ENCODE measurements at places on chromosomes 3 and 15. TPM values are rescaled to one million over a fixed set of nuclear protein-coding genes. Genes with fewer than 3 reads are reported as not detected.

DNA sequence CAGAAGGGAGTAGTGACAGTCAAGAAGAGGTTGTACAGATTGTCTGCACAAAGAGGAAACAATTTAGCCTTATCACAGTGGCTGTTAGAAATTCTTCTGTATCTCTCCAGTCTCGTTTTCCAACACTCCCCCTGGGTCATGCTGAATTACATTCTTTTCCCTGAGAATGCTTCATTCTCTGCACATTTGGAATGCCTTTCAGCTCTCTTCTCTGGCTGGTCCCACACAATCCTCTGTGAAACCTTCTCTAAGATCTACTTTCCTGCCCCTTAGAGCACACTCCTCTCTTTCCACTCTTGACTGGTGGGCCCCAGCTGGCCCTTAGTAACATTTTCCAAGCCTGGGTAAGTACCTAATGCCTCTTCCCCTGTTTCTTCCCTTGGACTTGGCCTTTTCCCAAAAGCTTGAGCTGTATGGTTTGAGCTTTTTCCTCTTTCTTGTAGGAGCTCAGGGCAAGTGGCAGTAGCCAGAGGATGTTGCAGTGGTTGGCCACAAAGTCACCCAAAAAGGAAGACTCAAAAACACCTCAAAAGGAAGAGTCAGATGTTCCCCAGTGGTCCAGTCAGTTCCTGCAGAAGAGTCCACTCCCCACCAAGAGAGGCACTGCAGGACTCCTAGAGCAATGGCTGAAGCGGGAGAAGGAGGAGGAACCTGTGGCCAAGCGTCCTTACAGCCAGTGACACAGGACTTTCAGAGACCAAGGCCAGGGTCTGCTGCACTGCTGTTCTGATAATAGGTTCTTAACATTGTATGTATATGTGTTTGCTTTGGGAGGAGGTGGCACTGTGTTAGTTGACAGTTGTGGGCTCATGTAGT, 25.7 kb downstream of the HMCES start:
- peaks cover 57% of the 10 kb centered on the region for H3K36me3 ChIP-seq
- no peak for DNase-seq
- no peaks in the 10 kb centered on the region for H3K27me3 ChIP-seq
- H3K27ac ChIP-seq, result peak overlapping the region; percentile 68

GRCh38 chr3:43388915-43389314, 102.6 kb downstream of the SNRK start:
- no peak for DNase-seq
- no peak overlapping the region for H3K4me3 ChIP-seq
- H3K27ac ChIP-seq, result no peak overlapping the region
- no peaks in the 10 kb centered on the region for H3K36me3 ChIP-seq
- no peaks in the 10 kb centered on the region for H3K27me3 ChIP-seq

- no peak overlapping the region for H3K4me3 ChIP-seq
- DNase-seq, result no peak
- H3K27ac ChIP-seq, result no peak overlapping the region
- no peaks in the 10 kb centered on the region for H3K4me1 ChIP-seq
Observed at GRCh38 chr15:76401285-76401684, 64.7 kb downstream of the ISL2 start.

DNA sequence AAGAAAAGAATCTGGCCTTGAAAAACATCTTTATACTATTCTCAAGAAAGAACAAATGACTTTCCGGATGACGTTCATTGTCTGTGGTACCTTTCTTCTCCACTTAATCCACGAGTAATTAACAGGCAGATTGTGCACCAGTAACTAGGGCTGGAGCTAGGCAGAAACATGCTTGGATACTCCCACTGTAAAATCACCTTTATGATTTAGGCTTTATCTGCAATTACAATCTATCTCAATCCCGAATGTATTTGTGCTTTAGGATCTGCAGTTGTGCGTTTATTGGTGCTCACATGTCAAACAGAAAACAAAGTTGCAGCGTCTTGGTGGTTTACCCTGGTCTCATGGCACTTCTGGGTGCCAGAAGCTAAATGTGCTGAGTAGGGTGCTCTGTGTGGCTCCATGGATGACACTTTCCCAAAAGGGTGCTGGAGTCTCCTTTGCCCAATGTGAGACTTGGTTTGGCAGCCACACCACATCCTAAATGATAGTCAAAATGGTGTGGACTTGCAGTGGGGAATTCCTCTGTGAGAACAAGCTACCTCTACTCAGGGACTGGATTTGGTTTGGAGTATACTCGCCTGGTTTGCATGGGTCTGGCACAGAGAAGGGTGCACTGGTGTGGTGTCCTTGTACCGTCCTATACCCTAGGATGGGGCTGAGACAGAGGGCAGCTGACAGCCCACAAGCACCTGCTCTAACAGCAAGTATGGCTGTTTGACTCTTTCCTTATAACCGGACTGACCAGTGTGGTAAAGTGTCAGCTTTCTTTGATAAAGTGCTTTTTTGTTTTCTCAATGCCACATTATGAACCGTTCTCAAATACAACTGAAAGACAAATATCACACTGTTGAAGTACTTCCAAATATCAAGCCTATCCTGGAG, 7.7 kb downstream of the SERP1 start:
- no peak for DNase-seq
- no peaks in the 10 kb centered on the region for H3K27me3 ChIP-seq
- no peak overlapping the region for H3K4me3 ChIP-seq
- H3K36me3 ChIP-seq, result no peaks in the 10 kb centered on the region
- peaks cover 34% of the 10 kb centered on the region for H3K4me1 ChIP-seq

DNA sequence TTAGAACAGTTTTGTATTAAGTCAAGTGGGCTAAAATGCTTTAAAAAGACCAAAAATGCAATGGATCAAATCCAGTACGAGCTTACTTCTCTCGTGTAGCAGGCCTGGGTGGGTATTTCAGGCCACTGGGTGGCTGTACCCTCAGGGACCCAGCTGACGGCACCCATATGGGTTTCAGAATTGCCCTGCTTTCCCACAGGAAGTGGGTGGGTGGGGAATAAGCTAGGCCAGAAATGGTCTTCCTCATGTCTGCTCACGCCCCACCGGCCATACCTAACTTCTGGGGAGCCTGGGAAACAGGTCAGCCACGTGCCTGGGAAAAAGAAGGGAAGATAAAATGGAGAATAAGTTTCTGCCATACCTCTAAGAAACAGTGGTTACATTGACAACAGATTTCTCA, 20.3 kb downstream of the GPR160 start:
- no peak for DNase-seq
- no peaks in the 10 kb centered on the region for H3K4me1 ChIP-seq
- no peak overlapping the region for H3K27ac ChIP-seq
- H3K27me3 ChIP-seq, result no peaks in the 10 kb centered on the region
- H3K36me3 ChIP-seq, result no peaks in the 10 kb centered on the region

- peaks cover 1% of the 10 kb centered on the region for H3K4me1 ChIP-seq
- no peak overlapping the region for H3K4me3 ChIP-seq
- H3K36me3 ChIP-seq, result no peaks in the 10 kb centered on the region
- H3K27ac ChIP-seq, result no peak overlapping the region
Observed at GRCh38 chr3:13885704-13886010, 5.8 kb upstream of the WNT7A start.

DNA sequence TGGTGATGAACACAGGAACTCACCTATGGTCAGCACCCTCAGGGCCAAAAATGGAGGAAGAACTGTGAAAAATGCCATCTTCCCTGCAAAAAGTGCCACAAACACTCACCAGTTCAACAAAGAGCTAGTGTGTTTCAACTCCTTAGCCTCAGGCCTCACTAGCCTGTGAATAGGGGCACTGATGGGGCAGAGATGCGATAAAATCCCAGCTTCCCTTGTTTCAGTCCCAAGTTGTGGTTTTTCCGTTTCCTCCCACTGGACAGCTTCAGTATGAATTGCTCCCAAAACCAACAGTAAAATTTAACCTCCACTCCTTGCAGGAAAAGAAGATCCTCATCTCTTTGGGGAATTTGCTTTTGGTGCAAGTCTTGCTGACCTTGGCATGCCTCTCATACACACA, 117.4 kb upstream of the ADAMTS9 start:
- H3K36me3 ChIP-seq, result no peaks in the 10 kb centered on the region
- H3K4me3 ChIP-seq, result no peak overlapping the region
- H3K27me3 ChIP-seq, result no peaks in the 10 kb centered on the region
- peak overlapping the region; percentile 7 for H3K27ac ChIP-seq
- H3K4me1 ChIP-seq, result peaks cover 15% of the 10 kb centered on the region
- no peak for DNase-seq

ANKRD63 gene
- not detected for total RNA-seq

RASGRF1 gene
- 0.42 TPM for total RNA-seq

CALML4 gene
- 11.1 TPM for total RNA-seq

Data from tibial nerve (tissue), 4 donors.